ENCODE measurements at places on chromosomes 13 and 19.

- DNase-seq: peak; percentile 53
These were observed 19.6 kb upstream of the B3GNT3 start for GRCh38 chr19:17775245-17775927.

DNA sequence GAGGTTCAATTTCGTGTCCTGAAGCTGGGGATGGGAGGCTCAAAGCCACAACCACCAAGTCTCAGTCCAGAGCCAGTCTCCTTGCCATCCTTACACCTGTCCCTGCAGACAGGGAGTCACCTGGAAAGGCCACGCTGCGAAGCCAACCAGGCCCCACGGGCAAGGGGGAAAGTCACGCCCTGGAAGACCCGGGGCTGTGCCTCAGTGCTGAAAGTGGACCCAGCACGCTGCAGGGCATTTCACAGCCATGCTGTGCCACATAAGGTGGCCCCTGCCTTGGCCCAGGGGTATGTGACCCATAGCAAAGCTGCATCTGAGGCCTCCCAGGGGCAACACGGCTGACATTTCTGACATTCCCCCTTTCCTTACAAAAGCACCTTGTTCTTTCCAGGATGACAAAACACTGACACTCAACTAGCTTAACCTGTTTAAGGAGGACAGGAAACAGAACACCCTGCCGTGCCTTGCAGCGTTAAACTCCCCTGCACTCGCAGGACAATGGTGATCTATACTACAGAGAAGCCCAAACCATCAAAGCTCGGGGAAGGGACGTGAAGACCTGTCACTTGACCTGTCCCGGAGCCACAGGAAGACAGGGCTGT is 14.8 kb downstream of the CHERP start:
- no peak for DNase-seq

DNA sequence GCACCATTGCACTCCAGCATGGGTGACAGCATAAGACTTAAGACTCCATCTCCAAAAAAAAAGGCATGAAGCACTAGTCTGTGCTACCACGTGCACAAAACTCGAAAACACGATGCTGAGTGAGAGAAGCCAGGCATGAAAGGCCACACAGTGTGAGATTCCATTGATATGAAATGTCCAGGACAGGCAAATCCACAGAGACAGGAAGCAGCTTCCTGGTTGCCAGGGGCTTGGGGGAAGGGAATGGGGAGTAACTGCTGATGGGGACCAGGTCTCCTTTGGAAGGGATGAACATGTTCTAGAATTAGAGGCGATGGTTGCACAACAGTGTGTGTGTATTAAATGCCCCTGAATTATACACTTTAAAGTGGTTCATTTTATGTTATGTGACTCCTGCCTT is 15.9 kb upstream of the JUND start:
- no peak for DNase-seq

DNA sequence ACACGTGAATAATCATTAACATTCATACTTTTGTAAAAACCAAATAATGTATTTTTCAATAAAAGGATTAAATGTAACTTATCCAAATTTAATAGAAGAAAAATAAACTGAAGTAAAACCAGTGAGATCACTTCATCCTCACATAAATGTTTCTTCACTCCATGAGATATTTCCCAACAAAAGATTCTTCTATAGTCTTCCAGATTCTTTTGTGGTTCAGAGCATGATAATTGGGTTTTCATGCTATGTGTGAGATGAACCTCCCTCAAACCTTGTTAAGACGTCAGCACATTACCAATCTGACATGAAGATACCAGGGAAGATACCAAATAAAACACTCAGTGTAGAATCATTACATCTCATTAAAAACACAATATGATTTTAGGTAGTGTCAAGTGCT is 62.9 kb upstream of the OXGR1 start:
- DNase-seq: no peak

DNA sequence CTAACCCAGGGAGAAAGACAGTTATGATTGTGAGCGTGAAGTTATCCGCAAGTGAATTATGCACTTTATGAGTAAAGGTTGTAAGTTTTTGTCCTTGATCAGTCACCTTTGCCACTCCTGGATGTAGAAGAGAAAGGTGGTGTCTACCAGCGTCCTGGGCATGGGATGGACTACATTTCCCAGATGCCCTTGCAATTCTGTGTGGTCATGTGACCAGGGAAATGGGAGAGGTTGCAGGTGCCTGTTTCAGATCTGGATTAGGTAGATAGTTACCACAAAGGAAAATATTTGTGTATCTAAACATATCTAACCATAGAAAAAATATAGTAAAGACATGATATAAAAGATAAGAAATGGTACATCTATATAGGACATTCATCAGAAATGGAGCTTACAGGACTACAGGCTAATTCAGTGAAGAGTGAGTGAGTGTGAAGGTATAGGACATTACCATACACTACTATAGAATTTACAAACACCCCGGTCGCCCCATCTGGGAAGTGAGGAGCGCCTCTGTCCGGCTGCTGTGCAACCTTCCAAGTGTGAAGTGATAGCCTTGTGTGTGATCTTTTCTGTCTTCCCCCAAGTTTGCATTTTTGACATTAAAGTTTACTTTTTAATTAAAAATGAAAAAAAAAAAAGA is 51.6 kb upstream of the CACNA1A start:
- DNase-seq: no peak

DNA sequence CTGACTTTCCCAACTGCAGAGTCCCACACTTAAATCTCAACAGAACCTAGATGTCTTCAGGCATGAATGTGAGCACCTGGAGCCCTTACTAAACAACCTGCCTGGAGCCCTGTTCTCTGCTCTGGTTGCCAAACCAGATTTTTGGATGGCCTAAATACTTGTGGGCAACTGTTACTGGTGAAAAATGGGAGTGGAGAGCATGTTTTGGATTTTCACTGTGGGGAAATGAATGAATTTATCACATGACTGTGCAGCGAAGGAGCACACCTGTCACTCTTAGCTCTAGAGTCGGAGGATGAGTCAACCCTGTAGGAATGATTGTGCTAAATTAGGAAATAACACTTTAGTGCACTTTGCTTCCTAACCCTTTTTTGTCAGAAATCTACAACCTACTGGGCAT is 30.3 kb downstream of the SHISA2 start:
- DNase-seq: no peak

- no peak for DNase-seq
These were observed 4.9 kb upstream of the ZNF787 start for GRCh38 chr19:56125806-56126590.

GRCh38 chr19:29787281-29787680 is 24.5 kb upstream of the CCNE1 start:
- no peak for DNase-seq

Data from hepatic stellate cell (primary cell).